Activated CD4-positive, alpha-beta memory T cell treated with anti-CD3 and anti-CD28 coated beads, Interleukin-2, amount 10 ng/mL, durations not matched to agents 7 days and 5 days (primary cell): ENCODE measurements at places on chromosomes 1 and 21.

GRCh38 chr1:22234476-22235030 is 91.7 kb upstream of the WNT4 start:
- no peaks in the 10 kb centered on the region for H3K4me1 ChIP-seq
- H3K27ac ChIP-seq: no peak overlapping the region
- H3K4me3 ChIP-seq: no peak overlapping the region

- H3K36me3 ChIP-seq: no peaks in the 10 kb centered on the region
- H3K4me1 ChIP-seq: no peaks in the 10 kb centered on the region
- no peak overlapping the region for H3K4me3 ChIP-seq
- no peak for DNase-seq
- no peak overlapping the region for H3K27ac ChIP-seq
- H3K27me3 ChIP-seq: no peaks in the 10 kb centered on the region
Observed at GRCh38 chr1:34477632-34478141, 277.2 kb upstream of the GJB5 start.

DNA sequence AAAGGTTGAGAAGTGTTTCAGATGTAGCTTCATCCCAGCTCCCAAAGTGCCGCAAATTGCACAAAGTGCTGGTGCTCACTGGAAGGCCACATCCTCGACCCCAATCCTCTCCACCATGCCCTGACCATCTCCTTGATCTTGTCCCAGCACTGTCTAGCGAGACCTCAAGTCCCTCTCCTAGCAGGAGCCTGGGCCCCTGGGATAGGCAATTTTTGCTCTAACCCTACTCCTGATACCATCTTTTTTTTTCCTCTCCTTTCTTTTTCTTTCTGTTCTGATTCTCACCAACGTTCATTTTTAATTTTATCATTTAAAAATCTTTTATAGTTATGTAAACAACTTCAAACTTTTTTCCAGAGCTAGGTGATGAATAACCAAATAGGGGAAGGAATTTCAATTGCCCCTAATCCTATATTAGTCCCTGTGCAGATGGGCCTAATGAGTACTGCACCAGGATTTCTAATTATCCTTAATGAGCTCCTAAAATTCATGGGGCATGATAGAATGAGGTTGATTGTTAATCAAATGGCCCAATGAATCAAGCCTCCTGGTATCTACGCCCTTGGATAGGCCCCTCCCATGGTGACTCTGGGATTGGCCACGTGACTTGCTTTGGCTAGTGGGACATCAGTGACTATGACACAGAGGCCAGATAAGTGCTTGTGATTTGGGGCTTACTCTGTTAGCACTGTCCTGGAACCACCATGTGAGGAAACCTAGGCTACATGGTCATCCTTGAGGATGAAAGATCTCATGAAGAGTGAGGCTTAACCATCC is 41.5 kb upstream of the TENT5B start:
- DNase-seq: no peak
- H3K27me3 ChIP-seq: peaks cover 1% of the 10 kb centered on the region
- H3K27ac ChIP-seq: no peak overlapping the region
- H3K4me1 ChIP-seq: no peaks in the 10 kb centered on the region
- no peak overlapping the region for H3K4me3 ChIP-seq
- no peaks in the 10 kb centered on the region for H3K36me3 ChIP-seq

- no peaks in the 10 kb centered on the region for H3K27me3 ChIP-seq
- no peak overlapping the region for H3K4me3 ChIP-seq
- DNase-seq: no peak
- H3K36me3 ChIP-seq: no peaks in the 10 kb centered on the region
Observed at GRCh38 chr1:2038229-2038628, 12.0 kb upstream of the PRKCZ start.

DNA sequence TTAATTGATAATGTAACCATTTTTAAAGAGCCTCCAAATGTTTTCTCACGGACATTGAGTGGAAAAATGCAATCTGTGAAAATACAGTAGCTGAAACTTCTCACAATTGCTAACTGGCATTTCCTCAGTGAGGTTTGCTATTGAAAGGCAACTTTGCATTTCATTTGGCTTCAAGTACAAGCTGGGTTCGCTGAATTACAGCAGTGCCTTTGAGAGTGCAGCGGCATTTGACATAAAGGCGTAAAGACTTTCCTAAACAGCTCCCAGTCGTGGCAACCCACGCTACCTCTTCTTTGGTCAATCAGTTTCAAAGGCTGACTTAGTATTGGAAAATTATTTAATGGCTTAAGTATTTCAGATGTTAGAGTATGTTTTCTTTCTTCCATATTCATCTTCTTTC is 39.3 kb upstream of the ZBTB18 start:
- no peak for DNase-seq
- H3K27me3 ChIP-seq: peaks cover 8% of the 10 kb centered on the region
- no peaks in the 10 kb centered on the region for H3K36me3 ChIP-seq
- H3K27ac ChIP-seq: no peak overlapping the region
- H3K4me3 ChIP-seq: no peak overlapping the region
- no peaks in the 10 kb centered on the region for H3K4me1 ChIP-seq
